ENCODE measurements at places on chromosomes 3 and 15. TPM values are rescaled to one million over a fixed set of nuclear protein-coding genes. Genes with fewer than 3 reads are reported as not detected.

GOLGA8S gene
- 0.04 TPM for total RNA-seq

TICRR gene
- total RNA-seq: 9.2 TPM

PAK6 gene
- not detected for total RNA-seq

NOX5 gene
- under 0.01 TPM for total RNA-seq

ATP13A5 gene
- not detected for total RNA-seq

XCR1 gene
- total RNA-seq: not detected

CD200R1 gene
- total RNA-seq: not detected

HHLA2 gene
- not detected for total RNA-seq

FANCI gene
- 36.5 TPM for total RNA-seq

RHOV gene
- 0.07 TPM for total RNA-seq

PCSK6 gene
- 0.26 TPM for total RNA-seq
